Nephron progenitor cell (in vitro differentiated cells): ENCODE measurements at places on chromosomes 16 and 17.

DNA sequence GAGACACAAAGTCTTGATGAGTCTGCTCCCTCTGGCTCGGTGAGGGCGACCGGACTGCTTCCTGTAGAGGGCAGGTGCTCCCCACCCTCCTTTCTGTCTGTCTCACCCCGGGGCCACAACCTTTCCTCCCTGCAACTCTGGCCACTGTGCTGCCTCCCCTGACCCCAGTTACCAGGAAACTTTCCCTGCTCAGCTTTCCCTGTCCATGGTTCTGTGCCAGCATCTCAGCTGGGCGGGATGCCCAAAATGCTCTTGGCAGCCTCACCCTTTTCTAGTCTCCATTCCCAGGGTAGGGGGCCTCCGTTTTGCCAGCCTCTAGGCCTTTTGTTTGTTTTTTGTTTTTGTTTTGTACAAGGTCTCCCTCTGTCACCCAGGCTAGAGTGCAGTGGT, 1.4 kb downstream of the PLD2 start:
- no peak for DNase-seq

DNA sequence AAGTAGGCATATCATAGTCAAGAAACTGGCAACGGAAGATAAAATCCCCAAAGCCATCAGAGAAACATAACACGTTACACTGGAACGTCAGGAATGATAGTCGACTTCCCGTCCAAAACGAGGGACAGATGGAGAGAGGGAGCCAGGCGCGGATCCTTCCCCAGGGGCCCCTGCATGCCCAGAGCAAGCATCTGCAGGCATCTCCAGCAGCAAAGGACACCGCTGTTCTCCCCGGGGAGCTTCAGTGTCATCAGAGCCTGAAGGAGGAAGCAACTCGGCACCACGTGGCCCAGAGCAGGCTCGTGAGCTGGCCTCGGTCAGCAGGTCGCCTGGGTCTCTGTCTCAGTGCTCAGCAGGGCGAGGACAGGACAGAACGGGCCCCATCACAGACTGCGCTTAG, 50.1 kb downstream of the LMF1 start:
- peak; percentile 48 for DNase-seq

DNA sequence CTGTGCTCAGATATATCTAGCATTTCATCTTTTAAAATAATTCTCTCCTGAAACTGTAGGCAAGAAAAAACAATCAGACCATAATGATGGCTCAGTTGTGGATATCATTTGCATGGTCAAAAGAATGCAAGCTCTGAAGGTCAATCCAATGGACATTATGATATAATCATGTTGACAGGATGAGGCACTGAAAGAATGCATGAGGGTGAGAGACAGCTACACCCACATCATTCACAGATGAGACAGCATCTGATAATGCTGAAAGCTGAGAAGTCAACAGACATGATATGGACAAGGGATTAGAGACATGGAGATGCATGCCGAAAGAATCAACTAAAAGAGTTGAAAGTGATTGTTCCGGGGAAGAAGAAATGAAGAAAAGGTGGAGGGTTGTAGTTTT, 346.4 kb upstream of the CDH5 start:
- DNase-seq: no peak

- no peak for DNase-seq
Measured at GRCh38 chr17:41814195-41814594, 1.4 kb downstream of the FKBP10 start.

DNA sequence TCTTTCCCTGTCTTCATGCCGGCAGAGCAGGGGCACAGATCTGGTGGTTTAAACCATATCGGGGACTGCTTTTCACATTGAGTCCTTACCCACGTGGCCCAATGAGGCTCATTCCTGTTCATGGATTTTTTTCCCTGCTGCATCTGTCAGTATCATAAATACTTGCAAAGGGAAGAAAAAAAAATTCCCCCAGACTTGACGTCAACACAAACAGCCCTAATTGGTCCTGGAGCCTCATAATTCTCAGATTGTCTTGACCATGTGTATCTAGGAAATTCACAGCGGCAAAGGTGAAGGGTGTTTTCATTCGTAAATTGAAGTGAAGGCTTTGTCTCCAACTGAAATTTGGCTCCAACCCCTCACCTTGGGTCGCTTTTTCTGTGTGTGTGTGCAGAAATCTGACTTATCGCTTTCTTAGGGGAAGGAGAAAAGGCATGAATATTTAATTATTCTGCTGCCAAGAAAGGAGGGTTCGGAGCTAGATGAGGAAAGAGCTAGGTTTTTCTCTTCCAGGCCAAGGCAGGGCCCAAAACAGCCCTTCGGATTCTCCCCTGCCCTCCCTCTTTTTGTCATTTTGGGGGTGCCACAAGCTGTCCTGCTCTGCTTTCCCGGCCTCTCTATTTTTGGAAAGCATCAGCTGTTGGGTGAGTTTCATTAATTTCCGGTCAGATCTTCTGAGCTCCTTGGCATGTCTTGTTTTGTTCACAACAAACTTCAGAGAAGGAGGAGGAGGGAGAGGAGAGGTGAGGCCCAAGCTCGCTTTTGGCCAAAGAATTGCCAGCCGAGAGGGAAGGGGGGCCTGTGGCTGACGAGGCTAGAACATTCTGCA, 17.8 kb upstream of the CIBAR2 start:
- no peak for DNase-seq

DNA sequence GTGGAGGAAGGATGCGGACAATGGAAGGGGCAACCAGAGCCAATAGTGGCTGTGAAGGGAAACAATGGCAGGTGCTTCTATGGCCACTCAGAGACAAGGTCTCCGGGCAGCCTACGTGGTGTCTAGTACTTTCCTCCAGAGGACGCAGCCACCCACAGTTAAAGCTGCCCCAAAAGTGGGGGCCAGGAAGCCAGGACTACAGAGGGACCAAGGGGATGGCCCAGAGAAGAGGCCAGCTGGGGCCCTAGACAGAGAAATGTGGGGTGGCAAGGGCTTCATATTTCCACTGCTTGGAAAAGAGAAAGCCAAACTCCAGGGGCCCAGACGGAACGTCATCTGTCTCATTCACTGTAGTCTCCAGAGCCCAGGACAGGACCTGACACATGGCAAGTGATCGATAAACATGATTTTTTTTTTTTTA, 837 bp upstream of the PER1 start:
- no peak for DNase-seq

GRCh38 chr17:42185621-42185930, 324 bp upstream of the HCRT start:
- no peak for DNase-seq

- no peak for DNase-seq
Measured at GRCh38 chr17:49015924-49016774, 19.0 kb downstream of the IGF2BP1 start.

DNA sequence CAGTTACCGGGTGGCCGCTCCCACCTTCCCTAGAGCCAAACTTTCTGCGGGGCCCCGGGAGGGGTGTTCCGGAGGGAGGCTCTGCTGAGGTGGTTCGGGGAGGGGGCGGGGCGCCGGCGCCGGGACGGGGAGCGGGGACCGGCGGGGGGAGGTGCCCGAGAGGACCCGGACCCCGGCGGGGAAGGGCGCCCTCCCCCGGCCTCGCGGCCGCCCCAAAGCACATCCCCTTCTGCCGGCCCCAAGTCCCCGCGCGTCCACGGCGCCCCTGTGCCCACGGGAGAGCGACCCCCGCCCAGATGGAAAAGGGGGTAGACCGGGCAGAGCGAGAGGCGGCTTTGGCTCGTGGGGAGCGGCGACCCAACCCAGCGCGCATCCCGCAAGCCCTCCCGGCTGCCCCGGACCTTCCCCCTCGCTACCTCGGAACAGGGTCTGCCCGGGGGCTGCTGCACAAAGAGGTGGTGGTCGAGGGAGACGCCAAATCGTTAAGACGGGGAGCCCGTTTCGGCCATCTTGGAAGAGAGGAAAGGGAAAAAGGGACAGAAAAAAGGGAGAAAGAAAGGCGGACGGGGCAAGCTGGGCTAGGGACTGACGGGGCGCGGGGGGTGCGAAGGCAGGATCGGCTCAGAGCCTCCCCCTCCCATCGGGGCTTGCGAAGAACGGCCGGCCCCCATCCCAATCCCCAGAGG, 530 bp downstream of the PCGF2 start:
- DNase-seq: peak; percentile 78

DNA sequence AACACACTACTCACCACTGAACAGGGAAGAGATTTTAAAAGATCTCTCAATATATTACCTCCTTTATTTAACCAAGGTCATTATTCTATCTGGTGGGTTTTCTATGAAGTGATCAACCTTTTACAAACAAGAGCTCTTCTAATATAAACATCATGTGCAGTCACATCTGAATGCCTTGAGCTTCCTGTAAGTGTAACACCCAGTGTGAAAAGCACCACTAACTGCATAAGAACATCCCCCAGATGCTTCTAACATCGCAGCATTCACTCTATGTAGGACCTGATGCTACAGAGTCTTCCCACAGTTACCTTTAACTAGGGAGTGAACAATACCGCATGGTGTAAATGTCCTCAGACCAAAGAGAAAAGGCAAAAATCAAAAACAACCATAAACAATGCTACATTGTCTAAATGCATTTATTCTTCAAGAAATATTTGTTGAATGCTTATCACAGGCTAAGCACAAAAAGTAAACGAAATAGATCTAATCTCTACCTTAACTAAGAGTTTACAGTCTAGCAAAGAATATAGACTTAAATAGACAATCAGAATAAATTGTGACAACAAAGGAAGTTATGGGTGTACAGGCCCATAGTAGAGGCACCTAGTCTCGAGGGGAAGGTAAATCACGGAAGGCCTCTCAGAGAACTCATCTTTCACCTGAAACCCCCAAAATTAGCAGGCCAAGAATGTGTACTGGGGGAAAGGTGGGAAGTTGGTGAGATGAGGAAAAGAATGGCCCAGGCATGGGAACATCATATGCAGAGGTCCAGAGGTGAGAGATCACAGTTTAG, 16.2 kb downstream of the SKAP1 start:
- DNase-seq: no peak

GRCh38 chr17:75876938-75877751, 1.2 kb downstream of the TRIM47 start:
- peak; percentile 28 for DNase-seq

GRCh38 chr17:80443916-80444643, 29.1 kb downstream of the ENDOV start:
- DNase-seq: no peak

DNA sequence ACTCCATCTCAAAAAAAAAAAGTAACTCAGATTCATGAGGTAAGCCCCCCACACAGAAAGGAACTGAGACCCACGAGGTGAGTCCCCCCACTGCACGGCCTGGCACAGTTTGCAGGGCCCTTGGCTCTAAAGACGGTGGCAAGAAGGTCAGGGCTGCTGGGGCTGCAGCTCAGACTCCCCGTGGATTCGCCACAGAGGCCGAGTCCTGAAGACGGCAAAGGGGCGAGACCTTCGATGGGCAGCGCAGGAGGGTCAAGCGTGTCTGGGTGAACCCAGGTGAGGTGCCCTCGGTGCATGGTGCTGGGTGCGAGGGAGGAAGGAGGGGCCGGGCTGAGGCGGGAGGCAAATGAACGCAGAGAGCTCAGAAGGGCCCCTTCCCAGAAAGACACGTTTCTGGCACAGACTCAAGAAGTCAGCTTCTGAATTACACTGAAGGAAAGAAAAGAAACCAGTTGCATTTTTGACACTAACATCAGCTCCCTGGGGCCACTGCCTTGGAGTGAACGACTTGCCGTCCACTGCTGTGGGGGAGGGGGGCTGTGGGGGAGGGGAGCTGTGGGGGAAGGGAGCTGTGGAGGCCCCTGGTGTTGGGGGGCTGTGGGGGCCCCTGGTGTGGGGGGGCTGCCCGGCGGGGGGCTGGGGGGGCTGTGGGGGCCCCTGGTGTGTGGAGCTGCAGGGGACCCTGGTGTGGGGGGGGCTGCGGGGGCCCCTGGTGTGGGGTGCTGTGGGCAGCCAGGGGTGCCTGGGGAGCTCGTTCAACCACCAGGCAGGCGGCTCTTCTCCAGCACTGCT, 69.8 kb upstream of the METRNL start:
- no peak for DNase-seq
